ENCODE measurements at places on chromosomes 16 and 17.

GRCh38 chr17:825216-825615, 43.1 kb downstream of the MRM3 start:
- DNase-seq, result no peak

GRCh38 chr17:78144147-78144719, 2.0 kb upstream of the C17orf99 start:
- no peak for DNase-seq

DNA sequence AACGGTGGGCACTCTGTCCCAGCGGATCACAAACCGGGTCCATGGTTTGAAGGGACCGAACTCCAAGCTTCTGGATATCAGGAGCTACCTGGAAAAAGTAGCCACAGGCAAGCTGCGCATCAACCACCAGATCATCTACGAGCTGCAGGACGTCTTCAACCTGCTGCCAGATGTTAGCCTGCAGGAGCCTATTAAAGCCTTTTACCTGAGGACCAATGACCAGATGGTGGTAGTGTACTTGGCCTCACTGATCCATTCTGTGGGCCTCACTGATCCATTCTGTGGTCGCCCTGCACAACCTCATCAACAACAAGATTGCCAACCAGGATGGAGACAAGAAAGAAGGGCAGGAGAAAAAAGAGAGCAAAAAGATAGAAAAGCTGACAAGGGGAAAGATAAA, 6.3 kb upstream of the CEP112 start:
- no peak for DNase-seq

DNA sequence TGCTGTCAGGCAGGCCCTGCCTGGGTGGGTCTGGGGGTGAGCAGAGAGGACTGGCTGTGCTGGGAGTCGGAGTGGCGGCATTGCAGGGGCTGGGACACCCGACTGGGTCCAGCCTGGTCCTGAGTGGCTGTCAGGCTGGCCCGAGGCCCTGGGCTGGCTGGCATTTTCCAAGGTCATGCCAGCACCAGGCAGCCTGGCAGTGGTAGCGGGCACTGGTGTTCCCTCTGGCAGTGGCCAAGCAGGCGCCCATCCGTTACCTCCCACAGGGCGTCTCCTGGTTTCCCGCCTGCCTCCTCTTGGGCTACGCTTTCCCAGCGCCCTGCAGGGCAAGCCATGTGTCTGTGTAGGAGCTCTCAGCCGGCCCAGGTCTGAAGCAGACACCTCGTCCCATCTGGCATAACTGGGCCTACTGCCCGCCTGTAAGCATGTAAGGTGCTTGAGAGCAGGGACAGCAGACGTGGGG, 5.7 kb upstream of the PKMYT1 start:
- DNase-seq, result no peak

GRCh38 chr16:58859958-58860669, 126.0 kb upstream of the GOT2 start:
- DNase-seq, result no peak

DNA sequence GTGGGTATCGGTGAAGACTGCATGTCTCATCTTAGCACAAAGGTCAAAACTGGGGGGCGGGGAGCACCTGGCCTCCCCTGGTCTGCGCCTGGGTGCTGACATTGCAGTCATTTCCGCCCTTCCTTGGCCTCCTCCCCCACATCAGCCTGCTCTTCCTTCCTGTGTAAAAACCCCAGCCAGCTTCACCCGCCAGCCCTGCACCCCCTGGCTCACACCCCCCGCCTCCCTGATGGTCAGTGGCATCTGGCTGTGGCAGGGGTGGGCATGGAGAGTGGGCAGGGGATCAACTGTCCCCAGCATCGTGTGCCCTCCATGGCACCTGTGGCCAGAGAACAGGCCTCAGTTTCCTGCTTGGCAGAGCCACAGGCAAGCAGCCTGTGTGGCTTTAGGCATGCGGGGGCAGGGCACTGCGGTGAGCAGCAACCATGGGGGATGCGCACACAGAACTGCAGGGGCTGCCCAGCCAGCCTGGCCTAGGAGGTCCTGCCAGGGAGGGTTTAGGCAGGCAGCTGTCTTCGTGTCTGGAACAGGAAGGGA, 26.5 kb upstream of the LASP1NB start:
- DNase-seq, result no peak

GRCh38 chr16:87926246-87927194, 9.8 kb downstream of the CA5A start:
- DNase-seq, result no peak

GRCh38 chr17:40582328-40582901, 17.1 kb upstream of the CCR7 start:
- DNase-seq, result no peak

DNA sequence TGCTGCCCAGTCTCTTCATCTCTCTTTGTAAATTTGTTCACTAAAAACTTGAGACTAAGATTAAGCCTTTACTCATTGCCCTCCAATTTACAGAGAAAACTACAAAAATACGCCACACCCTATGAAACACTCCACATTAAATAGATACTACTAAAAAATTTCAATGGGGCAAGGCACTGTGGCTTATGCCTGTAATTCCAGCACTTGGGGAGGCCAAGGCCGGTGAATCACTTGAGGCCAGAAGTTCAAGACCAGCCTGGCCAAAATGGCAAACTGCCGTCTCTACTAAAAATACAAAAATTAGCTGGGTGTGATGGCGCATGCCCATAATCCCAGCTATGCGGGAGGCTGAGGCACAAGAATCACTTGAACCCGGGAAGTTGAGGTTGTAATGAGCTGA, 3.8 kb downstream of the UBE2O start:
- DNase-seq, result no peak

DNA sequence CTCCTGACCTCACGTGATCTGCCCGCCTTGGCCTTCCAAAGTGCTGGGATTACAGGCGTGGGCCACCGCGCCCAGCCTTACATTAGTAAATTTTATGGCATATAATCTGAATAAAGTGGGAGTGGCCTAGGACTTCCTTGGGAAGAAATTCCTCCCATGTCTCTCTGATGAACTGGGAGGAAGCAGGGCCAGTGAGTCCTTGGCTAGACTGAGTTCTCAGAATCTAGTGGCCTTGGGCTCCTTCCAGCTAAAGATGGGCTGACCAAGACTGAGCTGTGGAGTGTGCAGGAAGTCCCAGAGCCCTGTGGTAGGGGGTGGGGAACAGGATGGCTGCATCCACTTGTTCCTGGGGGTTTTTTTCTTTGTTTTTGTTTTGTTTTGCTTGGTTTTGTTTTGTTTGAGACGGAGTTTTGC, 10.0 kb upstream of the NAGLU start:
- no peak for DNase-seq

- DNase-seq, result no peak
These were observed 67.5 kb downstream of the KSR1 start for GRCh38 chr17:27523712-27524111.

DNA sequence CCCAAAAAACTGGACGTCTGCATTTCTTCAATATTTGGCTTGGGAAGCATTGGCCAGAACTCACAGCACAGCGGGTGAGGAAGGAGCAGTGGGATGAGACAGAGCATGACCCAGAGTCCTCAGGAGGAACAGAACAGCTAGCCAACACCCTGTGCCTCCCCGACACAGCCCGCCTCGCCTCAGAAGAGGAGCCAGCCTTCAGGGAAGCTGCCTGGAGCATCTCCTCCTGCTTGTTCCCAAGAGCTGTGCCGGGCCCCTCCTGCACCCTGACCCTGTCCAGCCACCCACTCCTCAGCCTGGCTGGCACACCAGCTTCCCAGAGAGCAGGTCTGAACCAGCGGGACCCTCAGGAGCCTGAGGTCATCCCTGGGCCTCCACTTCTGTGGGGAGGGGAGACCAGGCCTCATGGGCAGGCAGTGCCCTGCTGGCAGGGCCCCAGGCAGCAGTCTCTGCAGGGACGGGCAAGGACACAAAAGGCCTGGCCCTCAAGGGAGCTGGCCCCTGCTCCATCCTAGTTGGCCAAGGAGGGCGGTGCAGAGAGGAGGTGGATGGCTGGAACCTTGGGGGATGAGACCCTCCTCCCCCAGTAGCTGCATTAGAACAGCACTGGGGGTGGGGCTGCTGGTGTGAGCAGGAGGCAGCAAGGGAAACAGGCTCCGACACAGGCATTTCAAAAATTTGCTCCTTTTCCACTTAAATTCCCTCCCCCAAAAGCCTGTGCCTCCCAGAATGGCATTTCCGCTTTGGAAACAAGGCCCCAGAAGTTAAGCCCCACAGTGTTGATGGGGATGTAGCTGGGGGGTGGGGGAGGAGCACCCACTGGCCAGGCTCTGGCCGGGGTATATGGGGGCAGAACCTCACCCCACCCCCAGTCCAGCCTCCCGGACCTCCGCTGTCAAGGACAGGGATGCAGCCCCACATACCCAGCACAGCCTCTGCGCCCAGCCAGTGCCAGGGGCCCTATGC, 1.8 kb upstream of the BCAR1 start:
- no peak for DNase-seq

- no peak for DNase-seq
These were observed 21.7 kb downstream of the SLC25A10 start for GRCh38 chr17:81733507-81734404.

GRCh38 chr16:56964243-56965148, 2.7 kb downstream of the CETP start:
- DNase-seq, result no peak

GRCh38 chr17:73747221-73748002, 103.2 kb upstream of the SDK2 start:
- DNase-seq, result no peak

DNA sequence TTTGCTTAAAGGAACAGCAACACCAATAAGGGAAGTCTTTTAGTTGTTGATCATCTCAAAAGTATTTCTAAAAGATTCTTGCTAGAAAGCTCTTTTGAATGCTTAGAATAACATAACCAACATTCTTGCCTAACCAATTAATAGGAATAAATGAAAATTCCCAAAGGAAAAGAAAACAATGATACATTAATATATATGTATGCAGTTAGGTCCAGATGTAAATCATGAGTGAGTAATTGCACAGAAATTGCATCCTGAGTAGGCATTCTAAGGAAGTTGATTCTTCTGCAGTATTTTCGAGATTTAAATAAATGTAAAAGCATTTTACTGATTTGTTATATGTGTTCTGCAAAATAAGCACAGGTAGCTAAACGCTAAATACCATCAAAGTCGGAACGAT, 22.1 kb downstream of the COX10 start:
- DNase-seq, result no peak

Measured in kidney epithelial cell (primary cell).